ENCODE measurements at places on chromosomes 4 and X. TPM values are rescaled to one million over a fixed set of nuclear protein-coding genes. Genes with fewer than 3 reads are reported as not detected.
A peak's percentile ranks its signal among the peaks of the same experiment; 100 is the strongest.

DNA sequence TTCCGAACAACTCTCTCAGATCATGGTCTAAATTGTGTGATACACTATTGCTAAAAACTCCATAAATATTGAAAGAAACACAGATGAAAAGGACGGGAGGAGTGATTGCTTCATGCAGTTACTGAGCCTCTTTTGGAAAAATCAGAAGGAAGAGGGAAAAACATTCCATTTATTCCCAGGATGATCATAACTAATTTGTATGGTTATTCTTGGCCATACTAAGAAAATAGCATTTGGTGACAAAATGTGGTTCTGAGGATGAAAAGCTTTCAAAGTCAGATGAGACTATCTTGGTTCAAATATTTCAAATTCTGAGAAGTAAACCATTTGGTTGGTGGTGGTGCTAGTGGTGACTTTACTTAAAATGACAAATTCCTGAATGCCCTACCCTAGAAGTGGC lies 305.4 kb upstream of the LDB2 start:
- H3K4me3 ChIP-seq, result no peak overlapping the region
- H3K36me3 ChIP-seq, result no peaks in the 10 kb centered on the region
- no peaks in the 10 kb centered on the region for H3K27me3 ChIP-seq
- H3K27ac ChIP-seq, result no peak overlapping the region

GRCh38 chrX:261919-262352 lies 19.2 kb upstream of the PLCXD1 start:
- no peak overlapping the region for H3K4me3 ChIP-seq
- no peaks in the 10 kb centered on the region for H3K36me3 ChIP-seq
- DNase-seq, result peak; percentile 82
- H3K4me1 ChIP-seq, result peaks cover 10% of the 10 kb centered on the region
- no peak overlapping the region for H3K27ac ChIP-seq

- peak; percentile 78 for DNase-seq
- H3K27ac ChIP-seq, result no peak overlapping the region
- H3K27me3 ChIP-seq, result peaks cover 3% of the 10 kb centered on the region
- no peaks in the 10 kb centered on the region for H3K36me3 ChIP-seq
- H3K4me1 ChIP-seq, result no peaks in the 10 kb centered on the region
- H3K4me3 ChIP-seq, result no peak overlapping the region
Measured at GRCh38 chrX:74382613-74383012, 38.7 kb upstream of the SLC16A2 start.

The ZNF157 gene
- total RNA-seq, result under 0.01 TPM

The TLR1 gene
- total RNA-seq, result 2.4 TPM

- H3K27me3 ChIP-seq, result no peaks in the 10 kb centered on the region
- H3K36me3 ChIP-seq, result no peaks in the 10 kb centered on the region
- peaks cover 10% of the 10 kb centered on the region for H3K4me1 ChIP-seq
- no peak for DNase-seq
Measured at GRCh38 chr4:55849724-55850123, 3.7 kb upstream of the EXOC1 start.

The NOA1 gene
- total RNA-seq, result 32.9 TPM

DNA sequence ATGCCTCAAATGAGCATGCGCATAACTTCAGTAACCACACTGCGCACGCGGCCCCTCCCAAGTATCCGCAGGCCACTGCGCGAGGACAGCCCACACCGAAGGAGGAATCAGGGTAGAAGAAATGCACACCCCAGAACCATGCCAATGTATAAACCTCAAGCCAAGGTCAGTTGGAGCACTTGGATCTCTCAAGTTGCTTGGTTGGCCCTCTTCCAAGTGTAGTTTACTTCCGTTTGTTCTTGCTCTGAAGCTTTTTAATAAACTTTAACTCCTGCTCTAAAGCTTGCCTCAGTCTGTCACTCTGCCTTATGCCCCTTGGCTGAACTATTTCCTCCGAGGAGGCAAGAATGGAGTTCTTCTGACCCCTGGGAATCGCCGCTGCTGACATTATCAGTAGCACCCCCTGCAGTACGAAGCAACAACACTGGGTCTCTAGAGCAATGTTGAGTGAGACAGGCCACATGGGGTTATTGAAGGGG lies 22.0 kb upstream of the SPINK2 start:
- H3K4me3 ChIP-seq, result no peak overlapping the region
- no peaks in the 10 kb centered on the region for H3K4me1 ChIP-seq
- no peak for DNase-seq
- no peaks in the 10 kb centered on the region for H3K36me3 ChIP-seq

The FAM149A gene
- 12.7 TPM for total RNA-seq

The PROM1 gene
- not detected for total RNA-seq

The CEP135 gene
- total RNA-seq, result 10.1 TPM

GRCh38 chrX:131802836-131803626 lies 220.1 kb upstream of the STK26 start:
- H3K4me3 ChIP-seq, result peak overlapping the region; percentile 58
- DNase-seq, result peak; percentile 88
- H3K27me3 ChIP-seq, result peaks cover 3% of the 10 kb centered on the region
- no peak overlapping the region for H3K27ac ChIP-seq

The TSR2 gene
- total RNA-seq, result 9.0 TPM

DNA sequence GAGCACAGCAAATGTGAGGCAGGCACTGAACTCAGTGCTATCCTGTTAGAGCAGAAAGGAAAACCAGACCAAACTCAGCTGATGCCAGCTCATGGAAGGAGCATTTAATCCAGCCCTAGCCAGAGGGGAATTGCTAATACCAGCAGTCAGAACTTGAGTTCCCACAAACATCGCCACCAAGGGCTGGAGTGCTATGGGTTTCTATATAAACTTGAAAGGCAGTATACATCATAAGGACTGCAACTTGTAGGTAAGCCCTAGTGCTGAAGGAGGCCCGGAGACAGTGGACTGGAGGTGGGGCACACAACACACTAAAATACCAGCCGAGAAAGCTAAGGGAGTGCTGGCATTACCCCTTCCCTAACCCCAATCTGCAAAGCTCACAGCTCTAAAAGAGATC lies 440.2 kb downstream of the PRR32 start:
- no peaks in the 10 kb centered on the region for H3K4me1 ChIP-seq
- no peak for DNase-seq
- H3K27me3 ChIP-seq, result no peaks in the 10 kb centered on the region
- no peaks in the 10 kb centered on the region for H3K36me3 ChIP-seq

The PNMA6A gene
- 1.2 TPM for total RNA-seq

- H3K27me3 ChIP-seq, result no peaks in the 10 kb centered on the region
- H3K4me1 ChIP-seq, result no peaks in the 10 kb centered on the region
- H3K4me3 ChIP-seq, result no peak overlapping the region
- H3K27ac ChIP-seq, result no peak overlapping the region
- no peaks in the 10 kb centered on the region for H3K36me3 ChIP-seq
Measured at GRCh38 chr4:98447648-98448047, 186.5 kb downstream of the RAP1GDS1 start.

GRCh38 chr4:103773691-103774231 lies 54.0 kb upstream of the TACR3 start:
- no peak for DNase-seq
- no peak overlapping the region for H3K27ac ChIP-seq
- no peaks in the 10 kb centered on the region for H3K27me3 ChIP-seq

- peaks cover 14% of the 10 kb centered on the region for H3K27me3 ChIP-seq
- no peak overlapping the region for H3K4me3 ChIP-seq
- peaks cover 21% of the 10 kb centered on the region for H3K4me1 ChIP-seq
- no peak for DNase-seq
- peaks cover 14% of the 10 kb centered on the region for H3K36me3 ChIP-seq
Measured at GRCh38 chrX:115625572-115626301, 64.8 kb downstream of the PLS3 start.

DNA sequence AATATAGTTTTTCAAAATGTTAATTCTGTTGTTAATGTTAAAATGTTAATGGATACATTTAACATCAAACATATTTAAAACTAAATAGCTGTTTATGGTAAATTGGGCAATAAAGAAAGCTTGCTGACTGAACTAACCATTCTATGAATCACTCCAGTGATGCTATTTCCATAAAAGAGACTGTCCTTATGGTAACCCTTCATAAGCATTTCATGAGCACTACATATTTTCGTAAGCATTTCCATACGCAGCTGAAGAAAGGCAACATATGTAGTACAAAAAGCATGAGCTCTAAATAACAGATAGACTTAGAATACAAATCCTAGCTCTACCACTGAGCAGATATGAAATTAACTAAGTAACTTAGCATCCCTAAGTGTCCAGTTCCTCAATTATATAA lies 188.9 kb downstream of the COL25A1 start:
- H3K27me3 ChIP-seq, result peaks cover 2% of the 10 kb centered on the region
- H3K4me3 ChIP-seq, result no peak overlapping the region
- no peaks in the 10 kb centered on the region for H3K4me1 ChIP-seq
- no peak for DNase-seq

The PNMA5 gene
- not detected for total RNA-seq

The CCDC158 gene
- 0.59 TPM for total RNA-seq

The SHOX gene
- 13.4 TPM for total RNA-seq

DNA sequence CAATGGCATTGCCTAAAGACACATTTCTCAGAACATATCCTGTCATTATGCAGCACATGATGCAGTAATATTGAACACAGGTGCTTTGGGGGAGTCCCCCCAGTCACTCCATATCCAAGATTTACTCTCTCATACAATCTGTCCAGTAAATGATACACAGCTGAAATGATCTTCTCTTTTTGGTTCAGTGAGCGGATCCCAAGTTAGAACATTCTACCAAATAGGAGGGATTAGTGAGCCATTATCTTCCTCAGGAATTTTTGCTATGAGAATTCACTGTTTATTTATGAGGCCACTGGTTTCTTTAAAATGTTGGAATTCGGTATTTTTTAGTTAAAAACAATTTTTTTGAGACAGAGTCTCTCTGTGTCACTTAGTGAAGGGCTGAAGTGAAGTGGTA lies 96.5 kb downstream of the TRAPPC11 start:
- peaks cover 3% of the 10 kb centered on the region for H3K27me3 ChIP-seq
- H3K27ac ChIP-seq, result no peak overlapping the region
- H3K4me1 ChIP-seq, result no peaks in the 10 kb centered on the region
- H3K4me3 ChIP-seq, result no peak overlapping the region
- DNase-seq, result no peak

DNA sequence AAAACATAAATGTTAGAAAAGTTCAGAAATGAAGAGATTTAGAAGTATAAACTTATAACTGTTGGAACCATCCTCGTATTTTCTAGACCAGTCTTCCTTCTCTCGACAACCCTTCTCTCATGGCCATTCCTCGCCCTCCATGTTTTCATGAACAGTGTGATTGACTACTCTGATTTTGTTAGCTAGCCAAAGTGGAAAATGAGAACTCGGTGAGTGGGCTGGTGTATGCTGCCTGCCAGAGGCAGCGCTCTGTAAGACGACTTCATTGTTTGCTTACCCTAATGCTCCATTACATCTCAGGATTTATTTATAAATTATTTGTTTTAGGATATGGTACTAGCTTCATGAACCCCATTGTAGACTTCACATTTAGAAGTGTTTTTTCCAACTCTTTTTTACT lies 153.0 kb downstream of the CBR4 start:
- peaks cover 56% of the 10 kb centered on the region for H3K36me3 ChIP-seq
- peak overlapping the region; percentile 98 for H3K27ac ChIP-seq
- H3K4me1 ChIP-seq, result peaks cover 54% of the 10 kb centered on the region
- H3K4me3 ChIP-seq, result no peak overlapping the region
- H3K27me3 ChIP-seq, result no peaks in the 10 kb centered on the region
- DNase-seq, result no peak

DNA sequence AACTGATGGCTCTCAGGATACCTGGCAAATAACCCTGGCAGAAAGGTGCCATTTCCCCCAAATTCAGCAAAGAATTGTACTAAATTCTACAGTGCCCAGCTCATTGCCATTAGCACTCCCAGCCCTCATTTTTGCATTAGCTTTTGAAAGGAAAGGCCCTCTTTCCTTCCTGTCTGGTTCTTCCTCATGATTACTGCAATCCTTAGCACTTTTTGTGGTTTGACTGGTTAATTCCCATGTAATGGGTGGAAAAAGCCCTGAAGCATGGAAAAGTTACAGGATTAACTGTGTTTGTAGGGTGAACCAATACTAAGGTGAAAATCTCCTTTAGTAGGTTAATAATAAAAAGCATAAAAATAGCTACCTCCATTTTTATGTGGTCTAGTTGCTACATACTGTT lies 139.5 kb downstream of the NPNT start:
- H3K4me1 ChIP-seq, result peaks cover 5% of the 10 kb centered on the region
- H3K36me3 ChIP-seq, result no peaks in the 10 kb centered on the region
- H3K27me3 ChIP-seq, result peaks cover 2% of the 10 kb centered on the region
- no peak overlapping the region for H3K4me3 ChIP-seq
- no peak for DNase-seq
- H3K27ac ChIP-seq, result no peak overlapping the region

All from osteoblast (primary cell).